NCI-H446 (cell line): ENCODE measurements at places on chromosomes 6 and 20.

- DNase-seq = no peak
Measured at GRCh38 chr6:51936531-51937290, 150.7 kb downstream of the PKHD1 start.

GRCh38 chr6:150622476-150622875 lies 22.8 kb downstream of the PLEKHG1 start:
- DNase-seq = no peak

GRCh38 chr6:112821476-112821875 lies 474.3 kb downstream of the RFPL4B start:
- DNase-seq = no peak

- DNase-seq = peak; percentile 47
Measured at GRCh38 chr20:41618807-41619311, 682 bp upstream of the CHD6 start.

DNA sequence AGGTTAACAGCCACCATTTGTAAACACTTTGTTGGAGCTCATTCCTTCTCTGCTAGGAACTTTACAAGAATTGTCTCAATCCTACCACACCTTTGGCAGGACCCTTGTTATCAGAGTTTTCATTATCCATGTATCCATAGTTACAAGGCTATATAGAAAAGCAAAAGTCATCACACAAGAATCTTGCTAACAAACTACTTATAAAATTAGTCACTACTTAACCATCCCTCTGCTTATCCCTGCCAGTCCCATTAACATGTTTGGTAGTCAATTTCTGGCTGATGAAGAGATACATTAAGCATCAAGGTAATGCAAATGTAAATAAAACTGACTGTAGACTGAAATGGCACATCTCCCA lies 10.4 kb downstream of the ZSWIM3 start:
- DNase-seq = no peak

GRCh38 chr6:138229072-138229471 lies 10.8 kb upstream of the PBOV1 start:
- DNase-seq = no peak

DNA sequence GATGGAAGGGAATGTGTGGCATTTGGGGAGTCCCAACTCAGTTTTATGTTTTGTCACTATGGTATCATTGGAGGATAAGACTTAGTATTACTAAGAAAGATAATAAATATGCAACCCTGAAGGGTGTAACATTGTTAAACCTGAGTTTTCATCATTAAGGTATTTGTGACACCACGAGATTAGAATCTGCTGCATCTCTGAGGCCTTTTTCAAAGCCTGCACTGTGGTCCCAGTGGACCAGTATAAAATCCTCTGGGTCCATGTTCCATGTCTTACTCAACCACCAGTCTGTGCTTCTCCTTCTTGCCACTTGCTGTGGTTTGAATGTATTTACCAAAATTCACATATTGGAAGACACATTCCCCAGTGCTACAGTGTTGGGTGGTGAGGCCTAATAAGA lies 130.6 kb downstream of the TBX18 start:
- no peak for DNase-seq

DNA sequence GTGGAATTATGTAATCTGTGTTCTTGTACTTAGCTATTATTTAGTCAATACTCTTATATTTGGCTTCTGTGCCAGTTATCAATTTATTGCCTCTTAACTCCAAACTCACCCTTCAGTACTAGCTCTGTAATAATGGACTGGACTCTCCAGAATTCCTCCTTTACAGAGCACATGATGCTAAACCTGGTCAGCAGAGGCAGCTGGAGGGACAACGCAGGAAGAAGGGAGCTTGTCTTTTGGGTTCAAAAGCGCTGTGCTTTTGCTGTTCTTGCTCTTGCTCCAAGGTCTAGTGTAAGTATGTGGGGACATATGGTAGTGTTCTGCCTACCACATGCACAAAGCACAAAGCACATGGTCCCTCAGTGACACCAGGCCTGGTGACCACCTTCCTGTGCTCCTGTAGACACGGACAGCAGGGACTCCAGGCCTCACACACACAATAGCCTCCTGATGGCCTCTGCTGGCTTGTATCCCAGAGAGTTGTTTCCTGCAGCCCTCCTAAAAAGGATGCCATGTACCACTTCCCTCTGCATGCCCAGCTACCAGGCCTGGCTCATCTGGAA lies 46.1 kb downstream of the CHD6 start:
- DNase-seq = no peak

- no peak for DNase-seq
Measured at GRCh38 chr6:157244175-157244574, 79.1 kb downstream of the TMEM242 start.

DNA sequence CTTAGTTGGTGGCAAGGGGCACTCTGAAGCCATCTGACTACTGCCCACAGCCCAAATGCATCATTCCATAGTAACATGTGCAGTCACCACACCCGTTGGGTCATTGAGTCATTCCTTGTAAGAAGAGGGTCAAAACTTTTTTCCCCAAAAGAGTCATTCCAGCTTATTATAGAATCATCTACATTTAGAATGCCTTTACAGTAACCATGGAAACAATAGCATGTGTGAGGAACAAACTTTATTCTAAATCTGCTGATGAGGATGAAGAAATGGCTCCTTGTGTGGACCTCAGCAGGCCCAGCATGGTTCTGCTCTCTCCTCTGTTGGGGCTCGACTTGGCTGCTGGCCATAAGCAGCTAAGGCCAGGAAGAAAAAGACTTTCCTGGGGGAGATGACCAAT lies 111.2 kb upstream of the PTPRT start:
- no peak for DNase-seq

- no peak for DNase-seq
Measured at GRCh38 chr6:11848346-11848651, 69.7 kb upstream of the ADTRP start.
